Activated T-cell treated with anti-CD3 and anti-CD28 coated beads, Interleukin-2, amount 50 U/mL, for 72 hours (primary cell): ENCODE measurements at places on chromosomes 5 and 9. TPM values are rescaled to one million over a fixed set of nuclear protein-coding genes. Genes with fewer than 3 reads are reported as not detected.

HRCT1 gene
- total RNA-seq, result not detected

DNA sequence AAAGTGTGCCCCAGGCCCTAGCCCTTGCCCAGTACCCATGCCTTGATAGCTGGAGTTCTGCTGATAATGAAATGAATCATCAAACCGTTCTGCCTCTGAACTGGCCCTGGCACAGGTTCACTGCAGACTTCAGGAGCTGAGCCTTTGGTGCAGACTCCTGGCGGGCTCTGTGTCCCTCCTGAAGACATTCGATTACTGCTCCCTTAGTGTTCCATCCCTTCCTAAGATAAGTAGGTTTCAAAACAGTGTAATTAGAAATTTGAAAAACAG lies 97.2 kb downstream of the MVB12B start:
- H3K36me3 ChIP-seq, result no peaks in the 10 kb centered on the region
- DNase-seq, result no peak
- peaks cover 26% of the 10 kb centered on the region for H3K4me1 ChIP-seq
- H3K27ac ChIP-seq, result no peak overlapping the region
- H3K27me3 ChIP-seq, result peaks cover 19% of the 10 kb centered on the region

DNA sequence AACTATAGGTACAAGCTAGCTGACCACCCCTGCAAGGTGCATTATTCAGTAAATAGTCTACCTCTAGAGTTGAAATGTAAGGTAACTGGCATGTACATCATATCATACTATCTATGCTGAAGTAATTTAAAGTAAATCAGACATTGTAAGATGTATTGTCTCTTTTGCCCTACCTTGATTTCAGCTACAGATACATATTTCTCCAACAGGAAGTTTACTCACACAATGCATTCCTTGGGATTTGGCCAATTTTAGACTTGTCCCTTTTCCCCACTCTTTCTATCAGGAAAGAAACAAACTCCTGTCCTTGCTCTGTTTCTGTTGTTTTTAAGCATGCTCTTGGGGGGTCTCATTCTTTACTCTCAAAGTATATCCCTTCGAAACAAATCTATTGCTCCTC lies 58.5 kb upstream of the TSLP start:
- no peak overlapping the region for H3K27ac ChIP-seq
- peaks cover 29% of the 10 kb centered on the region for H3K27me3 ChIP-seq
- no peak for DNase-seq
- no peaks in the 10 kb centered on the region for H3K4me1 ChIP-seq
- H3K4me3 ChIP-seq, result no peak overlapping the region
- no peaks in the 10 kb centered on the region for H3K36me3 ChIP-seq

ACTL7B gene
- 0.12 TPM for total RNA-seq

BHMT2 gene
- not detected for total RNA-seq
